ENCODE measurements at places on chromosomes 1 and 21.

DNA sequence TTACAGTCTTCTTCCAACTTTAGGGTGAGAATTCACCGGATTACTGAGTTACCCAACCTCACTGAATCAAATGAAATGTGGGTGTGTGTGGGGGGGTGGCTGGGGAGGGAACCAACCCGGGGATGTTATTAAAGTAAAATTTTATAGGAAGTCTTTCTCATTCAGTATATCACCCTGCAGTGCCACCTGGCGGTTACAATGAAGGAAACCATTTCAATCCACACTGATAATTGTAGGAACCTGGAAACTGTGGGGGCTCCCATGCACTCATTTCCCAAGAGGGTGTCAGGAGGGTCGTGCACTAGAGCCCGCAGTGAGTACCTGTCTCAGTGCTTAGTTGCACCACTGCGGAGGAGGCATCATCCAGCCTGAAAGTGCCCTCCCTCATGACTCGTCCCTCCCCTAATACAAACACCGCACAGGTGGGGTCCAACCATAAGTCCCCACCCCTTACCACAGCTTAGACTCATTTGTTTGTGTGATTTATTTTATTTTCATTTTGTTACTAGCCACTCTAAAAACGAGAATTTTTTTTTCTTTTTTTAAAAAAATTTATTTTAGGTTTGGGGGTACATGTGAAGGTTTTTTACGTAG lies 29.1 kb upstream of the IGSF5 start:
- peak; percentile 26 for DNase-seq

DNA sequence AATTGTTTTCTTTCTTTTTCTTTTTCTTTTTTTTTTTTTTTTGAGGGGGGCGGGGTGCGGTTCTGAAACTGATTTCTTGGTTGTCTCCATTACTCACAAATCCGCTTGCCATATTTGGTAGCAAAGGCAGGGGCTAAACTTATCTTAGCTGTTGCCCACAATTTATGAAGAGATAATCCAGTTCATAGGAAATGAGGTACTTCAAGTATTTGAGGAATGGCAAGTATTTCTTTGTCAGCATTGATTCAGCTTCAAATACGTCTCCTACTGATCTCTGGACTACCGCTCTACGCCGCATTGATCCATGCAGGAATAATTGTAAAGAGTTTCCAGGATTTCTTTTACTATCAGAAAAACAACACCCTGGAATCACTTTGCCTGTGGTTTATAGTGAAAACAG lies 289.2 kb upstream of the DPYD start:
- DNase-seq = no peak

- no peak for DNase-seq
These were observed 579.8 kb upstream of the PKN2 start for GRCh38 chr1:88104236-88104635.

GRCh38 chr1:90336552-90337324 lies 341.8 kb downstream of the ZNF326 start:
- DNase-seq = no peak

DNA sequence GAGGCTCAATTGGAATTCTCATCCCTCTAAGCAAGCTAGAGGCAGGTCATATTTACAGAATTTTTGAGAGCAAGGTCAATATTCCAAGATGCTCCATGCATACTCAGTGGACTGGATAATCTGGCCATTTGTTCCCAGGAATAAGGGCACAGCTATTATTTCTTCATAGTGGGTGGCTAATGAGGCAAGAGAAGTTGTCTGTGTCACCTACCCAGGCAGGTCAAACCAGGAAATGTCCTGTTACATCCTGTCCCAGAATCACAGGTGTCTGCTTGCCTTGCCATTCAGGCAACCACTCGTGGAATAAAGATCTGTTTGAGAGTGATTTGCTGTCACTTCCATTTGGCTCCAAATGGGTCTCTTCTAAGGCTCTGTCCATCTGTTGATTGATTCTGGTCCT lies 85.2 kb upstream of the ZP4 start:
- no peak for DNase-seq

DNA sequence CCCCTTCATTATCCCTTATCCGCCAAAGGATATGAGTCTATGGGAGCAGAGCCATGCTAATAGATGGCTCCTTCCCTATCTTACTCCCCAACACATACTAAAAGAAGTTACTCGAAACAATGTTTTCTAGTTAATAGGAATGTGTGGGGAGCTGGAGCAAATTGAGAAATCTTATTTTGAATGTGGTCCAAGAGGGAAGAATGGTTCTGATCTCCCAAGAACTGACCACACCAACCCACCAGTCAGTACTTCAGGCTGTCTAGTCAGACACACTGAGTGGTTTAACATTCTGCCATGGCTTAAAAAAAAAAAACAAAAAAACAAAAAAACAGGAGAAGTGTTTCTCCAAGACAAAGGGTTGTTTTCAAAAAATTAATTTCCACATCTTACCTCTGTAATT lies 31.5 kb upstream of the DNASE2B start:
- no peak for DNase-seq

- no peak for DNase-seq
These were observed 43.2 kb downstream of the PGM1 start for GRCh38 chr1:63636192-63637105.

GRCh38 chr1:8464377-8464776 lies 146.5 kb downstream of the SLC45A1 start:
- no peak for DNase-seq

- DNase-seq = no peak
These were observed 3.3 kb downstream of the ACTRT2 start for GRCh38 chr1:3024588-3024987.

GRCh38 chr1:59063501-59063900 lies 233.4 kb upstream of the FGGY start:
- no peak for DNase-seq

DNA sequence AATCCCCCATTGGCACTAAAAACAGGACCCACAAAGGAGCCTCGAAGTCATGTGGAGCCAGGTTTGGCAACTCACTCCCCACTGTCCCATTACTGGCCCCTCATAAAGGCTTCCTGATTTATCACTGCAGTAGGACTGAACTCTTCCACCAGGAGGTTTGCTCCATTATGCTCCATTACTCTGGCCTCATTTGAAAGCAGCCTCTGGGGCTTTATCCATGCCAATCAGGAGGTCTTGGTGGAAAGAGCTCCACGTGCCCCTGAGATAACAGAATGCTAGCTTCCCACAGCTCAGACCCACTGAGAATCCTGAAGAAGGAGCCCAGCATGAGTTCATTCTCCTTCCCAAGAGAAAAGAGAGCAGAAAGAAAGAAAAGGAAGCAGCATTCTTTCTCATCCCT lies 76.4 kb downstream of the HIVEP3 start:
- DNase-seq = no peak

- DNase-seq = no peak
These were observed 4.2 kb downstream of the FABP3 start for GRCh38 chr1:31368611-31369107.

GRCh38 chr1:200739702-200740570 lies 1.2 kb downstream of the CAMSAP2 start:
- no peak for DNase-seq

DNA sequence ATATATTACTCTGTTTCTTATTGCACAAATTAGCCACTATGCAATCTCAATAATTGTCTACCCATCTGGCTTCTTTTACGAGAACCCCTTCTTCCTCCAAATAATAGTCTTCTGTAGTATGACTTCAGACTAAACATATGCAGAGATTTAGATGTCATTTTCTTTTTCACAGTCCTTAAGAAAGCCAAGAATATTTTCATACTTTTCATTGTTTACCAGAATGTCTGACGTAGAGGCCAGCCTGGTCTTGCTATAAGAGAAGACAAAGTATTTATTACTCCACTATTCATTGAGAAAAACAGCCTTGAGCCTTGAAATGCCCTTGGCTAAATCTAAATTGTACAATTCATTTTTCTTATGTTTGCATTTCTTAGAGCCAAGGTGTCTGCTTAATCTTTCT lies 714.9 kb upstream of the CXADR start:
- DNase-seq = no peak

GRCh38 chr1:98702976-98703375 lies 41.5 kb downstream of the SNX7 start:
- DNase-seq = no peak

DNA sequence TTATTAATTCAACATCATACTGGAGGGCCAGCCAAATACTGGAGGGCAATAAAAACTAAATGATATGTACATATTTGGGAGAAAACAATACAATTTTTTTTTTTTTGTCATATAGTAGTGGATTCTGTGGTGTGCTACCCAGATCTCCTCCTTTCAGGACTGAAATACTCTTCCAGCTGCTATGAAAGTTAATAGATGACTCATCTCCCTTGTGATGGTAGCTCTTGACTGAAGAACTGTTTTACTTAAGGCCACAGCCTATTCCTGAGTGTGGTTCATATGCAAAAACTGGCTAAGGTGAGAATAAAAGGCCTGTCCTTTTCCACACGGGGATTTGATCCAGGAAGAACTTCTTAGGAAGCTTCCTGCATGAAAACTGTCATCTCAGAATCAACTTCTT lies 307.9 kb downstream of the HLX start:
- no peak for DNase-seq

DNA sequence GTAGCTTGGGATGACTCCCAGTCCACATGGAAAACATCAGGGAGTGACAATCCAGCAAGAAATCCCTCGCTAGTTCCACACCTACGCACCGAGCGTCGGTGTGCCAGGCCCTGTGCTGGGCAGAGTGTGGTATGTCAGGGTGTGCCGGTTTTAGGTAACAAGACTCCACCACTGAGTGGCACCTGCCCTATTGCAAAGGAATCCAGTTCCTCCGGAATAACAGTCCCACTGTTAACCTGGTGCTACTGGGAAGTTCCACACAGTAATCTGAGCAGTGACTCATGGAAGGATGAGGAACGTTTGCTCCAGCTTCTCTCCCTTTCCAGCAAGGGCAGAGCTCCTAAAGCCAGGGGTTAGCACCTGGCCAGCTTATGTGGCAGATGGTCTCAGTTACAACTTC lies 14.3 kb downstream of the RNF207 start:
- DNase-seq = no peak

GRCh38 chr1:12745992-12746323 lies at the start of gene CFAP107:
TSS of gene CFAP107 (plus strand) at chr1:12746200. CDS start at chr1:12746431, 231 bp downstream.
- no peak for DNase-seq

- no peak for DNase-seq
These were observed 51.8 kb upstream of the H6PD start for GRCh38 chr1:9182784-9183257.

DNA sequence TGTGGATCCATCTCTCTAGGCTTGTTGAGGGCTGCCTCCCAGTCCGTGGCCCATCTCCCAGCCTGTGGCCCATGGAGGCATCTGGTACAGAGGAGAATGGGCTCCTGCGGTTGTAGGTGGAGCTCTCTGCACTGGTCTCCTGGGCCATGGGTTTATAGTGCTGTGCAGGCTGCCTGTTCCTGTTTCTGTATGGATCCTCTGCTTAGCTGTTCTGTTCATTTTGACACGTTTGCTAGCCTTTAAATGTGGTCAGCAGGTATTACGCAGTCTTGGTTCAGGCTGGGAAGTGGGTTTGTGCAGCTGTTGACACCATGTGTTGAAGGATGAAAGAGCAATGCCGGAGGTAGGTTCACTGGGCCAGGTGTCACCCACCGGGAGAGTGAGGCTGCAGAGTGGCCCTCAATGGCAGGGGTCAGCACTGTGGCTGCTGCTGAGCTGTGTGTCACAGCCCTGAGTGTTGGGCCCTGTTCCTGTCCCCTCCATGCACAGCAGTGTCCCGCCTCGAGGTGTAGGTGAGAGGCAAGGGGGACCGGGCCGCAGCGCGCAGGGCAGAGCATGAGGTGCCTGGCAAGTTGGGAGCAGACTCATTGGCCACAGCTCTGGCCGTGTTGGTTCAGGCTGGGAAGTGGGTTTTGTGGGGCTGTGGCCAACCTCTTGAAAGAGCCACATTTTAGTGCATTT lies 39.0 kb downstream of the SNAP47 start:
- no peak for DNase-seq

DNA sequence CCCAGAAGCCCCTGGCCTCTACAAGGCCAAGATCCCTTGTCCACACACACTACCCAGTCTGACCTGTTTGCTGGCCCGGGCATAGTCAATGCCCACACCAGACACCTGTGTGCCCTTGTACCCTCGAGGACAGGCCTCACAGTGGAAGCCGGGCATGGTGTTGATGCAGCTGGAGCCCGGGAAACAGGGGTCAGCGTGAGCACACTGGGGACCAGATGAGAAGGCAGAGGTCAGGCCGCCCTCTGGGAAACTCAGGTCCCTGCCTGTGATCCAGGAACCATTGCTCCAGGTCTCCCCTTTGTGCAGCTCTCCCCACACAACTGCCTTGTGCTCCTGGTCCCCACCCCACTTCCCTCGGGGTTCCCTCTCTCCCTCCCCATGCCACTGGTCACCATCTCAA lies 5.5 kb downstream of the THBS3 start:
- DNase-seq = no peak

DNA sequence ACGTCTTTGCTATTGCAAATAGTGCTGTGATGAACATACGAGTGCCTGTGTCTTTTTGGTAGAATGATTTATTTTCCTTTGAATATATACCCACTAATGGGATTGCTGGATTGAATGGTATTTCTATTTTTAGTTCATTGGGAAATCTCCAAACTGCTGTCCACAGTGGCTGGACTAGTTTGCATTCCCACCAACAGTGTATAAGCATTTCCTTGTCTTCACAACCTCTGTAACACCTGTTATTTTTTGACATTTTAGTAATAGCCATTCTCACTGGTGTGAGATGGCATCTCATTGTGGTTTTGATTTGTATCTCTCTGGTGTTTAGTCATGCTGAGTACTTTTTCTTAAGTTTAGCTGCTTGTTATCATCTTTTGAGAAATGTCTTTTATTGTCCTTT lies 215.0 kb downstream of the FMN2 start:
- no peak for DNase-seq

- no peak for DNase-seq
These were observed at the start of gene SLC44A5 for GRCh38 chr1:75611014-75611413. TSS of gene SLC44A5 (minus strand) at chr1:75611114. CDS start at chr1:75541447, 69,667 bp downstream.

DNA sequence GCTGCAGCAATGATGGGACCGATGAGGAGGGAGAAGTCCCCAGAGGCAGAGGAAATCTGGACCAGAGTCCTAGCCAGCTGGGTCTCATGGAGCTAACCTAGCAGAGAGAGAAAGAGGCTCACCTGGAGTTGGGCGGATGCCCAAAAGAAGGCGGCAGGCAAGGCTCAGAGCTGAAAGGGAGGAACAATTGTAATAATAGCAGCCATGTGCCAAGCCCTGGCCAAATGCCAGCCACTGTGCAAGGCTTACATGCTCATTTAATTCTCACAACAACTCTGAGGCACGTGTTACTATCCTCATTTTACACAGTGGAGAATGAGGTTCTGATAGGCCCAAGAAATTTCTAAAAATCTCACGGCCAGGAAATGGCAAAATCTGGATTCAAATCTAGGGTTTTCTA lies 50.0 kb upstream of the ZNF648 start:
- DNase-seq = no peak

DNA sequence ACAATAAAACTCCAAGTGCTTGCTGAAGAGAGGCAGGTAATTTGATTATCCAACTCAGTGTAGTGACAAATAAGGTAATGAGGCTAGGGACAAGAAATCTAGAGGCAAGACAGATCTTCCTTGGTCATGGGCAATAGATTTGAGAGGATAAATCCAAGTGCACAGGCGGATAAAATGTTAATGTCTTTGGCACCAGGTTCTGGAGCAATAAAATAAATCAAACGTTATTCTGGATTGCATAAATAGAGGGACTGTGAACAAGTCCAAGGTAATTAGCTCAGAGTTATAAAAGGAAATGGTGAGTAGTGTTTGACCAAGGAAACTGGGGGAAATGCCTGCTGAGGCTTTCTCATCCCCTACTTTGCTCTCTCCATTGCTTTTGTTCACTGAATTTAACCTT lies 329.3 kb upstream of the PROX1 start:
- DNase-seq = no peak

GRCh38 chr1:25705699-25706098 lies 89.1 kb downstream of the MAN1C1 start:
- DNase-seq = no peak
